ENCODE measurements at places on chromosomes 7 and 10.
A peak's percentile ranks its signal among the peaks of the same experiment; 100 is the strongest.

- no peak for DNase-seq
These were observed 9.8 kb downstream of the CDHR1 start for GRCh38 chr10:84204122-84204521.

DNA sequence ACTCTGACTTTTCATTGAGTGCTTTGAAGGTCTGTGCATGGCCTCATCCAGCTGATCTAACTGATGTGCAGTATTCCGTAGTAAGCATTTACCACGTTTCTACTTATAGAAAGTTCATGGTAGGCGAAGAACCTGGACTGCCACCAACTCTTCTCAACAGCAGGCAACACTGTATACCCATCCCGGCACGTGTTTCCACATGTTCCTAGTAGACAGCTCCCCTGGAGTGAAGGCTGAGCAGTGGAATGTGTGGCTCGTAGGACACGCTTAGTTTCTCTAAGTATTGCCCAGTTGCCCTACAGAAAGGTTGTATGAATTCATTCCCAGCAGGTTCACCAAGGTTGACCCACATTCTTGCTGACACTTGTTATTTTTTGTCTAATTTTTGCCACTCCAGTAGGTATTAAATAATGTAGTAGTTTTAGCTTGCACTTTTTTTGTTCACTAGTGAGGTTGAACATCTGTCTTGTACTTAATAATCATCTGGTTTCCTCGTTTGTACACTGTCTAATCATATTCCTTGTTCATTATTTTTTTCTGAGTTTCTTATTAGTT is 15.2 kb downstream of the PROSER2 start:
- no peak for DNase-seq

DNA sequence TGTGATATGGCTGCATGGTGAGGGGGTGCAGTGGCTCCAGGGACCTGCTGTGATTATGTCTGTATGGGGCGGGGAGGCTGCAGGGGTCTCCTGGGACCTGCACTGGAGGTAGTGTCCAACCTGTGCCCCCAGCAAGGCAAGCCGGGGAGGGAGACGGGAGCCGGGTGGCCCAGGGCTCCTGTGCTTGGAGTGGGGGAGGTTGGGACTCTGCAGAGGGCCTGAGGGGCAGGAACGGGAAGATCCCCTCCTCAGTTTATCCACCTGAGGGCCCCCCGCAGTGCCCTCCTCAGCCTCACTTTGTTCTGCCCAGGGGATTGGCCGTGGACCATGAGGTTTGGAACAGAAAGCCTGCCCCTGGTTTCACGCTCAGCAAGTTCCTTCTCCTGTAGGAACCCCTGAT is 22.8 kb upstream of the PWWP2B start:
- no peak for DNase-seq

DNA sequence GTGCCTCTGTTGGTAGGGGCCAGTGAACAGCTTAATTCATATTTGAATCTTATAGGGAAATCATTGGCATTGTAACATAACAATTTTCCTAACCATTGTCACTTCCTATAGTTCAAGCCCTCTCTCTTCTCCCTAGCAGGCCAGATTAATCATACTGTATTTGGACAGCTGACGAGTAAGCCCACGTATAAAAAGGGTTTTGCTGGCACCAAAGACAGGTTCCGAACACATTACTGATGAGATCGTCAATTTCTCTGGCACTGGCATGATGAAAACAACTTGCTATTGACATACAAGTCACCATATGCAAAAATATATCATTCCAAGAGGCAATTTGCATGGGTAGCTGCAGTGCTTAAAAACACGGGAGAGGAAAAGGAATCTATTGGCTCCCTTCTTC is 891.1 kb upstream of the AUTS2 start:
- no peak for DNase-seq

DNA sequence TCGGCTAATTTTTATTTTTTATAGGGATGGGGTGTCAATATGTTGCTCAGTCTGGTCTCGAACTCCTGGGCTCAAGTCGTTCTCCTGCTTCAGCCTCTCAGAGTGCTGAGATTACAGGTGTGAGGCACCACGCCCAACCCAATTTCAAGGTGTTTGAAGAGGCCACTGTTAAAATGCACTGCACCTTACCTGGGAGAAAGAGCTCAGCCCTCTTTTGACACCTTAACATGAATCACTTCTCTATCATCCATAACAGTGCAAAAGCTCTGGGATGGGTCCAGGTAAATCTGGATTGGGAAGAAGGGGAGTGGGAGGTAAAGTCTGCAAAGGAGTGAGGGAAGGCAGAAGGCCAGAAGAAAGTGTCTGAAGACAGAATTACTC is 557 bp upstream of the ZNF282 start:
- DNase-seq: no peak

GRCh38 chr7:29304756-29305155 is 110.2 kb downstream of the CHN2 start:
- no peak for DNase-seq

DNA sequence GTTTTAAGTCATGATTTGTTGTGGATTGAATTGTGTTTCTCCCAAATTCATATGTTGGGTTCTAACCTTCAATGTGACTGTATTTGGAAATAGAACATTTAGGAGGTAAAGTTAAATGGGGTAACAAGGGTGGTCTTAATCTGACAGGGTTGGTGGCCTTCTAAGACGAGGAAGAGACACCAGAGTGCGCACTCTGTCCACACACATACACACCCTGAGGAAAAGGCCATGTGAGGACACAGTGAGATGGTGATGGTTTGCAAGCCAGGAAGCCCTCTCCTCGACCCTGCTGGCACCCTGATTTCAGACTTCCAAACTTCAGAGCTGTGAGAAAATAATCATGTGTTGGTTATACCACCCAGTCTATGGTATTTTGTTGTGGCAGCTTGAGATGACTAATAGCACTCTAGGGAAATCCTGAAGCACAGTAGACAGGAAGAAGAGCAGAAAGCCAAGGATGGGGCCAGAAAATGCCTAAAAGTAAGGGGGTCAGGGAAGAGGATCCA is 28.0 kb upstream of the SEM1 start:
- no peak for DNase-seq

DNA sequence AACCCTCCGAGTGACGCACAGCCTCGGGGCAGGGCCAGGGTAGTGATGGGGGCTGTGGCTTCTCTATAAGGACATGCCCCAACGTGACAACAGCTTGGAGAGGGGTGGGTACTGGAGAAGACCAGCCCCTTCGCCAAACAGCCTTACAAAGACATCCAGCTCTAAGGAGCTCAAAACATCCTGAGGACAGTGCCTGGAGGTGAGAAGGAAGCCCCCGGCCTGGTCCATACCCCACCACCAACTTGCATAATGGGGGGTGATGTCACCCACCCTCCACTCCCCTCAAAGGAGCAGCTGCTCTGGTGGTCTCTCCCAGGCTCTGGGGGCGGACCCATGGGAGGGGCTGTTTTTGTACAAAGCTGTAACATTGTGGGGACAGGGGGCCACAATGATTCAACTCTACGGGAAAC is 15.1 kb downstream of the PRSS2 start:
- no peak for DNase-seq

DNA sequence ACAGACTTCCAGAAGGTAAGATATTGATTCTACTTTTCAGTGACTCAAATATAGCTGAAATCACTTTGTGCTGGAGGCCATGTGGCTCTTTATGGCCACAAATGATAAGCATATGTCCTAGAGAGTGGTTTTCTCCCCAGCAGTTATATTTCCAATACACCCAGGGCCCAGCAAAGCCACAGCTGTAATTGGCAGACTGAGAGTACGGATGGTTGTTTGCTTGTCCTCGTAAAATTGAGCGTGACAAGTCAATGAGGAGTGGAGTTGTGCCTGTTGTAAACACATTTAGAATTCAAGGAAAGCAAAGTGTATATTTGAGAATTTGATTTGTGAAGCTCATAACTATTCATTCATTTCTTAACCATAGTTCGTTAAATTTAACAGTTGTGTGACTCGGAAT is 201.8 kb downstream of the LHFPL3 start:
- no peak for DNase-seq

GRCh38 chr7:107579885-107580715 is at the start of gene BCAP29:
TSS of gene BCAP29 (plus strand) at chr7:107580246. CDS start at chr7:107580773, 527 bp downstream.
- DNase-seq: peak; percentile 90

DNA sequence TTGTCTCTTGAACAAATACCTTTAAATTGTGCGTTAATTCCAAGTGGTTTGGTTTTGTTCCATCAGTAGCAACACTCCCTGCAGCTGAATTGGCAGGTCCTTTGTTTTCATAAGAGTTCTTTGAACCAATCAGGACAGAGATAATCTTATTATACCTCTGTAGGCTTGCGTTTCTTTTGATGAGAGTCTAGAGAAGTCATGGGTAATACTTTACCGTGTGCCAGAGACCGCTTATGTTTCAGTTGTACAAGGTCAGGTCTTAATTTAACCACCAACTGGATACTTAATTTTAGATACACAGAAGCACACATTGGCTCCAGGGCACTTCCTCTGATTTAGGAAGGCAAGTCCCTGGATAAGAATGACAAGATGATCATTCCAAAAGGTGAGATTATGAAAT is at the start of gene ASB15:
Gene ASB15 (plus strand): TSS at position 292 of the 400 bp plus-strand sequence. CDS start 12,682 bp downstream, outside the sequence.
- no peak for DNase-seq

DNA sequence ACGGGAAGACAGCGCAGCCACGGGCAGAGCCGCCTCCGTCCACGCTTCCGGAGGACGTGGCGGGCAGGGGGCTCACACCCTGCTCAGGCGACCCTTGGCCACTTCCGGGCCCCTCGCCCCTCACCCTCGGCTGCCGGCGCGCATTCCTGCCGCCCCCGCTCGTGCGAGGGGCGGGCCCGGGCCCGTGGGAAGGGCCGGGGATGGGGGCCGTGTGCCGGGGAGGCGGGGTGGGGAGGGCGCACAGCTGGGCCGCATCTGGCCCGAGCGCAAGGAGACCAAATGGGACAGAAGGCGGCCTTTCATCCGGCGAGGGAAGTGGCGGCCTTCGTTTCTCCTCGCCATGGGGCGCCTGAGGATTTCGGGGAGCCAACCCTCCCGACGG is 846 bp upstream of the LFNG start:
- peak; percentile 24 for DNase-seq

- DNase-seq: no peak
These were observed 256.6 kb upstream of the GLI3 start for GRCh38 chr7:42493436-42494198.

DNA sequence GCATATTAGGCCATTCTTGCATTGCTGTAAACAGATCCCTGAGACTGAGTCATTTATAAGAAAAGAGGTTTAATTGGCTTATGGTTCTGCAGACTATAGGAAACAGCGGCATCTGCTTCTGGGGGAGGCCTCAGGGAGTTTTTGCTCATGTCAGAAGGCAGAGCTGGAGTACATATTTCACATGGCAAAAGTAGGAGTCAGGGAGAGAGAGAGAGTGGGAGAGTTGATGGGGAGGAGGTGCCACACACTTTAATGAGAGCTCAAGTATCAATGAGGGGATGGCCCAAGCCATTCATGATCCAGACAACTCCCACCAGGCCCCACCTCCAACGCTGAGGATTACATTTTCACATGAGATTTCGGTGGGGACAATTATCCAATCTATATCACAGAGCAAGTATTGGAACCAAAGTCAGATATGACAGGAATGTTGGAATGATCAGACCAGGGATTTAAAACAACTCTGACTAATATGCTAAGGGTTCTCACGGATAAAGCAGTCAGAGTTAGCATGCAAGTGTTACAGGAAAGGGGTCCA is 795.3 kb upstream of the CELF2 start:
- no peak for DNase-seq

DNA sequence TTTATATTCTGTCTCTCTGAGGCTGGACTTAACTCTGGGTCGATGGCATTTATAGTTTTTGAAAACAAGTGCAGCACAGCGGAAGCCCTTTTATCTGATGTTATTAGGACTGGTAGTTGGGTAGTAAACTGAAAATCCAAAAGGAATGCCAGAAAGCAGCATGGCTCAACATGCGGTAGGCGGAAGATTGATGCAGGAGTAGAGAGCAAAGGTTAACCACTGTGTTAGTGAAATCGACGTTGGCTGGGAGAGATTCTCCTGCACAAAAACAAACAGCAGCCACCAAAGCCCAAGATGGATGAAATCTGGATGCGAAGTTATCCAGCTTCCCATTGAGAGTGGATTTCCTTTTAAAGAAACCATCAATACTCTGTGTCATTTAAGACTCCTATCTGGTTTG is 54.5 kb upstream of the EMX2 start:
- no peak for DNase-seq

DNA sequence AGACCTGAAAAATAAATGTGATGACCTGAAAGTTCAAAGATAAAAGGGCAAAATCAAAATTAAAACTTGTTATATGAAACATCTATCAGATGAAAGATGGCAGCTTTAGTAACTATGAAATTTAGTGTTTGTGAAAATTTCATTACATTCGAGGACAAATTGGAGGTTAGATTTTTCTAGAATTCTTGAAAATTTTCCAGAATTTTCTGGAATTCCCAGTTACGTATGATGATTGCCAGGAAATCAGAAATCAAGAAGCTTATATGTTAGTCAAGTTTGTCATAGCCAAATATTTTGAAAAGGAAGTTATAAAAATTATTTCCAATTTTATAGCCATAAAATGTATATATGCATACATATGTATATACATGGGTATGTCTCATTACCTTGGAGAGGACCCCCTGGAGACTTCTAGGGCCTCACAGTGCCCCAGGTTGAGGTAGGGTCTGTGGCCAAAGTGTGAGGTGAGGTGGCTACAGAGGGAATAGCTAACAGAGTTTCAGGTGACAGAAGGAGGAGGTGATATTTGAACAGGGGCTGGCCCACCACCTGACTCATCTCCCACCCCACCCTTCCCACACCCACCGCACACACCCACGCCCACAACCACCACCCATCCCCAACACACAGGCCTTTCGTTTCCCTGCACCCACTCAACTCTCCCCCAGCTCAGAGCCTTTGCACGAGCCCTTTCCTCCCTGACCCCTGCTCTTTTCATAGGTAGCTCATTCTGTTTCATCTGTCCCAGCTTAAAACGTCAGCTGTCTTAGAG is 21.5 kb downstream of the C10orf105 start:
- no peak for DNase-seq

- DNase-seq: no peak
These were observed 5.0 kb downstream of the ZRANB1 start for GRCh38 chr10:124946945-124947344.

- DNase-seq: no peak
These were observed 329.9 kb upstream of the GRM3 start for GRCh38 chr7:86313842-86314241.

DNA sequence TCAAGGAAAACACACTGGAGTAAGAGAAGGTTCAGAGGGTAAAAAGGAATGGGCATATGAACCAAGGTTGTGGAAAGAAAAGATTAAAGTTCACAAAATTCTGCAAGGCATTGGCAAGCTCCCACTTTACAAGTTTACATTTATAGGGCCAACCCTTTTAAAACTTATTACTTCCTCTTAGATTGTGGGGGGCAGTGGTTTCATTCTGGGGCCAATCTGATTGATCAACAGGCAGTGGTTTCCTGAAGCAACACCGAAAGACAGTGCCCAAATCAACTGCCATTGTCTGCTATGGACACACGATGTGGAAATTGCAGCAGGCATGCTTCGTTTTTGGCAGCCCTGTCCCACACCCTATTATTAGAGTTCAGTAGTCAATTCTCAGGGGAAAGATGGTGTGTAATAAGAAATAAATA is 154.0 kb downstream of the SGMS1 start:
- no peak for DNase-seq

DNA sequence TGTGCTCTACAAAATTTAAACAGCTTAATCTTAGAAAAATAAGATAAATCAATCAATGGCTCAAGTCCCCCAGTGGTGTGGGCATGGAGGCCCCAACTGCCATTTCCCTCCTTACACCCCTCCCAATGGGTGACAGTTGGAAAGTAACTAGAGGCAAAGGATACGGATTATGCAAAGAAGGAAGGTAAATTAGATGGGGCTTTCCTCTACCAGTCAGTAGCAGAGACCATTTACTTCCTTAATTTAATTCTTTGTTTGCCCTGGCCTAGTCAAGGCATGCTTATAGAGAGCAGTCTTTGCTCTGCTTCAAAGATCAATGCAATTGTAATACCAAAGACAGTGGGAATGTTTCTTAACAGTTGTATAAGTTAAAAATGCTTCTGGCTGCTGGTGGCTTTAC is 63.3 kb upstream of the PAPSS2 start:
- DNase-seq: peak; percentile 78
